ENCODE measurements at places on chromosomes 4 and X.
A peak's percentile ranks its signal among the peaks of the same experiment; 100 is the strongest.

DNA sequence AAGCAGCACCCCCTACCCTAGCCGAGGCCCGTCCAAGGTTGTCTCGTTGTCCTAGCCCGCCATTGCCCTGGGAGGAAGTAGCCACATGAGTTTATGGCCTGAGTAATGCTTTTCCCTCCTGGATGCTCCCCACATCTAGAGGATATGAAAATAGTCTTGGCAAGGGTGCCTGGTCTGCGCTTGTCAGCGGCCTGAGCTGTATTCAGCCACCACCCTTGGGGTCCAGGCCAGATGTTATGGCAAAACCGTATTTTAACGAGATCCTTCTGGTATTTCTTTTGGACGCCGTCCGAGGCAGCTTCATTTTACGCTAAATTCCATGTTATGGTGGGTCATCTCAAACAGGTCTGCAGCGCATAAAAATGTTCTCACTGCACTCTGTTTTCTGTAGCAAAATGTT lies 89.3 kb downstream of the GPR143 start:
- DNase-seq: no peak

- no peak for DNase-seq
Observed at GRCh38 chr4:2472187-2472586, 3.3 kb downstream of the RNF4 start.

- DNase-seq: peak; percentile 36
Observed at GRCh38 chrX:41720125-41720779, 3.7 kb upstream of the GPR82 start.

DNA sequence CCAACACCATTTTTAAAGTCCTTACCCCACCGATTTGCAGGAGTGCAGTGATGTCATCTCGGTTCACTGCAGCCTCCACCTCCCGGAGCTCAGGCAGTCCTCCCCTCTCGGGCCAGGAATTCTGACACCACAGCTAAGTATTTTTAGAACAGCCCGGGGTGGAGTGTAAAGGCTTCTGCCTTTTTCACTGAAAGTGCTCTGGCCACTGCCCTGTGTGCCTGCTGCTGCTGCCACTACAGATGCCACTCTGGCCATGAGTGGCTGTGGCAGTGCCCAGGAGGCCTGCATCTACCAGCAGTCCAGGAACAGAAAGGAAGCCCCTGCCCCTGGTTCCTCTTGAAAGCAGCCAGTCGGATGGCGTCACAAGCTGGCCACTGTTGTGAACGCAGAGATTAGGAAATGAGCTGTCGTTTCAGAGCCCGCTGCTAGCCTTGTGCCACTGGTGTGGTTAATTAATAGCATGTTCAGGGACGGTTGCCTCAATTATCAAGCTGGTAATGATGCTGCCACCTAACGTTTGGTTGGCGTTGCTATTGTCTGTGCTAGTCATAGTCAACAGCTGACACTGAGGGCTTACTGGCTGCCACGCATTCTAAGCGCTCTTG lies 23.6 kb upstream of the TBC1D14 start:
- DNase-seq: no peak

GRCh38 chr4:142544039-142544438 lies 302.1 kb downstream of the INPP4B start:
- no peak for DNase-seq

DNA sequence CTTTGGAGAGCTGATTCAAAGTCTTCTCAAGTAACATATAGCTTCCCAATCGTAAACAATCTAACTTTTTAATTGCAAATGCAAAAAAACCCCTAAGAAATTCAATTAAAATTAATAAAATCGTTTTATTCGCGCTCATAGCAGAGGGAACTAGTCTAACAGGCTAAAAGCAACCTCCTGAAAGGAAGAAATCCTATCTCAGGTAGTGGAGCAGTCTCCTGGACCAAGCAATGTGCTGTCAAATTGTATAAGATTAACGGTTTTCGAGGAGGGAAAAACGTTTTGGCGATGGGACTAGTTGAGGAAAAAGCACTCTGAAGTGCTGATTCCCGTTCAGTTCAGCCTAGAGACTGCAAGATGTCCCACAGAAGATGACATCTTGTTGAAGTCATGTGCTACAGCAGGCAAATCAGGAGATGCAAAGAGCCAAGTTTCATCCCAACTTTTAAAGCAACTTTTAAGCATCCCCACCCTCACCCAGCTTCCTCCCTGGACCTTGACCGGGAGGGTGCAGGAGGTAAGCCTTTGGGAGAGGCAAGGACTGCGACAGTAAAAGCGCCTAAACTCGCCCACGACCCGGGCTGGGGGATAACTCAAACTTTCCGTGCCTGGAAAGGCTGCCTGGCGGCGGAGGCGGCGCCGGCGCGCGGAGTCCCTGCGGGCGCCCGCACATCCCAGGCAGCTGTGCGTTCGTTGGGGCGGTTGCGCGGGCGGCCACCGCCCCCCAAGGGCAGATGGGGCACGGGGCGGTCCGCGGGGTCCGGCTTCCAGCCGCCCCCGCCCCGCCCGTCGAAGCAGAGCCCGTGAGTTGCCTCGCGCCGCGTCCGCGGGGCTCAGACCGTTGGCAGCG lies 784 bp downstream of the MAP7D3 start:
- peak; percentile 6 for DNase-seq
